Astrocyte of the hippocampus (primary cell): ENCODE measurements at places on chromosomes 13 and 19.
A peak's percentile ranks its signal among the peaks of the same experiment; 100 is the strongest.

- no peak for DNase-seq
These were observed 18.5 kb upstream of the ATP11A start for GRCh38 chr13:112671359-112671758.

DNA sequence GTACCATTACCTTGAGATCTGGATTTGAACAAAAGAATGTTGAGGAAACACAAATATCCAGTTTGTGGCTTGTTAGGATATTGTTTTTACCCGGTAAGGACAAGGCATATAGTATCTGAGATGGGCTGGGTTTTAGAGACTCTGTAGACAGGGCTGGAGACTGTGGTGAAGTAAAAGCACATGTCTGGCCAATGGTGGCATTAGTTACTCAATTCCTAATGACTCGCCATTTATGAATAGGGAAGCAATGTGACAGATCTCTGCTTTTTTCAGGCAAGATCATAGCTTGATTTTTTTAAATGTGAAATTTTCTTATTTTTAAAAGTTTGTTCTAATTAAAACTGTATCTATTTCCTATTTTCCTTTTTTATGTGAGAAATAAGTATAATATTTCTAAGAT, 371.1 kb upstream of the SPRY2 start:
- no peak for DNase-seq

DNA sequence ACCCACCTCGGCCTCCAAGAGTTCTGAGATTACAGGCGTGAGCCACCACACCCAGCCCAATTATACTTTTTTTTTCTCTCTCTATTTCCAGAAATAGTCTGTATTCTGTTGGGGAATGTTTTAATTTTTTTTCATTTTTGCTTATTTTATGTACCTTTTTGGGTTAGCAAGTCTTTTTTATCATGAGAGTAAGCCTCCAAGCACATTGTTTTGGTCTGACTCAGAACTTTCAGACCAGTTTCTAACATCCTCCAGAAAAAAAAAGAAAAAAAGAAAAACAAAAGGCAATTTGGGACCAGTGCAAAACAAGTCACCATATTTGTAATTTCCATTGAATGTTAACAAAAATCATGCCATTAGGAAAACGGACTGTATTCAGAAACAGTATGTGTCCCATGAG, 1465.5 kb downstream of the SLITRK5 start:
- DNase-seq, result peak; percentile 11

- no peak for DNase-seq
These were observed 25.4 kb downstream of the ZNF90 start for GRCh38 chr19:20103091-20103740.
